Small intestine (tissue), 16 donors: ENCODE measurements at places on chromosomes 16 and 17. TPM values are rescaled to one million over a fixed set of nuclear protein-coding genes. Genes with fewer than 3 reads are reported as not detected.

BLTP2 gene
- polyA plus RNA-seq, result 41.6 TPM

DNA sequence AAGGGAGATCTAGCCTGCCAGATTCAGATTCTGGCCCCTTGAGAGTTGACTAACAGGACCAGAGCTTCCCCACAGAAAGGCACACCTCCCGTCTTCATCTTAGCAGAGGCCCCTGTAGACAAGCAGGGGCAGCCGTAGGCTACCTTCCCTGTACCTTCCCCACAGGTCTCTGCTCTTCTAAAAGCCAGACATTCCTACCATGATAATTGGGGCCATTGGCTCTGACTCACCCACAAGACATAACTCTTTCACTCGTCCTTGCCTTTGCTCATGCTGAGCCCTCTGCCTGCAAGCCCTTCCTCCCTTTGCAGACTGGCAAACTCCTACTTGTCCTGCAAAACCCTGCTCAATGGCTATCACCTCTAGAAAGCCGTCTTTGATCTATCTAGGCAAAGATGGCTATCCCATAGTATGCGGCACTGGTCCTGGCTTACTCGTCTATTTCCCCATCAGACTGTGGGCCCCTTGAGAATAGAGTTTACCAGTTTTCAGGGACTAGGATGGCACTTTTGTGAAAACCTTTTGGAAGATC lies 43.8 kb downstream of the PIMREG start:
- no peaks in the 10 kb centered on the region for H3K4me1 ChIP-seq
- H3K4me3 ChIP-seq, result no peak overlapping the region
- DNase-seq, result no peak
- no peak overlapping the region for H3K27ac ChIP-seq
- H3K36me3 ChIP-seq, result no peaks in the 10 kb centered on the region

GRCh38 chr17:57946798-57947358 lies 8.3 kb downstream of the CUEDC1 start:
- peak; percentile 87 for DNase-seq
- peak overlapping the region; percentile 4 for H3K4me3 ChIP-seq
- peak overlapping the region; percentile 90 for H3K27ac ChIP-seq
- peaks cover 24% of the 10 kb centered on the region for H3K4me1 ChIP-seq

- no peak for DNase-seq
- H3K4me3 ChIP-seq, result no peak overlapping the region
- H3K4me1 ChIP-seq, result no peaks in the 10 kb centered on the region
- no peaks in the 10 kb centered on the region for H3K36me3 ChIP-seq
- no peaks in the 10 kb centered on the region for H3K27me3 ChIP-seq
Observed at GRCh38 chr16:26360867-26361266, 669.1 kb downstream of the HS3ST4 start.

DNA sequence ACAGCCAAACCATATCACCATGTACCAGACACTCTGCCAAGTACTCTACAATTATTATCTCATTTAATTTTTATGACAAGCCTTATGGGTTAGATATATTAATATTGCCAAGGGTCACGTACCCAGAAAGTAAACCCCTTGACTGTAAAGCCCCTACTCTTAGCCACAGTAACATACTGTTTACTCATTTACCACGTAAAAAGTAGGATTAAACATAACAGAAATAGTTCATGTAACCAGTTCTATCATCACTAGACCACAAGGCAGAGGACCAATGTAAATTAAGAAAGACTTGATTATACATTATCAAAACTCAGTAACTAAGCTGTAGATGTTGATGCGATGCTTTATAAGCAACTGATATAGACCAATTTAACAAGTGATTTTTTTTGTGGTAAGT lies 101.5 kb upstream of the CNTNAP4 start:
- no peaks in the 10 kb centered on the region for H3K36me3 ChIP-seq
- no peaks in the 10 kb centered on the region for H3K4me1 ChIP-seq
- no peaks in the 10 kb centered on the region for H3K27me3 ChIP-seq
- H3K4me3 ChIP-seq, result no peak overlapping the region
- no peak overlapping the region for H3K27ac ChIP-seq
